Activated T-helper 2 cell treated with anti-CD3 and anti-CD28 coated beads, Interferon-gamma antibody, Interleukin-2, Interleukin-4, amounts not matched to agents 10 μg/mL and 5 μg/mL and 100 μg/mL, durations not matched to agents 14 hours and 24 hours and 36 hours (primary cell): ENCODE measurements at places on chromosomes 16 and 17. TPM values are rescaled to one million over a fixed set of nuclear protein-coding genes. Genes with fewer than 3 reads are reported as not detected.

GRCh38 chr16:79264237-79265109, 336.1 kb downstream of the MAF start:
- no peak overlapping the region for H3K4me3 ChIP-seq
- no peaks in the 10 kb centered on the region for H3K27me3 ChIP-seq
- H3K4me1 ChIP-seq = peaks cover 82% of the 10 kb centered on the region
- peaks cover 11% of the 10 kb centered on the region for H3K36me3 ChIP-seq

DNA sequence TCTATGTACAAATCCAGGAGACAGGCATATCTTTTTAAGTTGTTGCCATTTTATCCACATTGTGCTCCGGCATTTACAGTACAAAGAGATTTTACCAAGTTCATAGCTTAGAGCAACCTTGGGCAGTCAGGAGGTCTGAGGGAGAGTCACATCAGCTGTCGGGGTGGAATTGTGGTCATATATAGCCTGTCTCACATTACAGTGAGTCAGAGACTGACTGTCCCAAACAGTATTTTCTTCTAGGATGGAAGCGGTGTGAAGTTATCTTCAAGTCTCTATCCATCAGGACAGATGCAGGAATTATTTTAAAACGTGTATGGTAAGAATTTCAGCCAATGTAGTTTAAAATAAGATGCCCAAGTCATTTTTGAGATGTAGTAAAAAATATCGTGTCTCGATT, 53.0 kb downstream of the GPRC5B start:
- H3K36me3 ChIP-seq = no peaks in the 10 kb centered on the region
- no peak for DNase-seq
- no peak overlapping the region for H3K4me3 ChIP-seq
- no peak overlapping the region for H3K27ac ChIP-seq

- no peak overlapping the region for H3K27ac ChIP-seq
- no peaks in the 10 kb centered on the region for H3K36me3 ChIP-seq
- H3K4me1 ChIP-seq = no peaks in the 10 kb centered on the region
- peaks cover 2% of the 10 kb centered on the region for H3K27me3 ChIP-seq
These were observed 127.7 kb downstream of the NTN1 start for GRCh38 chr17:9148905-9149525.

- no peak overlapping the region for H3K4me3 ChIP-seq
- no peak for DNase-seq
- H3K4me1 ChIP-seq = peaks cover 27% of the 10 kb centered on the region
- no peak overlapping the region for H3K27ac ChIP-seq
These were observed 5.9 kb upstream of the ALKBH5 start for GRCh38 chr17:18177722-18178121.

DNA sequence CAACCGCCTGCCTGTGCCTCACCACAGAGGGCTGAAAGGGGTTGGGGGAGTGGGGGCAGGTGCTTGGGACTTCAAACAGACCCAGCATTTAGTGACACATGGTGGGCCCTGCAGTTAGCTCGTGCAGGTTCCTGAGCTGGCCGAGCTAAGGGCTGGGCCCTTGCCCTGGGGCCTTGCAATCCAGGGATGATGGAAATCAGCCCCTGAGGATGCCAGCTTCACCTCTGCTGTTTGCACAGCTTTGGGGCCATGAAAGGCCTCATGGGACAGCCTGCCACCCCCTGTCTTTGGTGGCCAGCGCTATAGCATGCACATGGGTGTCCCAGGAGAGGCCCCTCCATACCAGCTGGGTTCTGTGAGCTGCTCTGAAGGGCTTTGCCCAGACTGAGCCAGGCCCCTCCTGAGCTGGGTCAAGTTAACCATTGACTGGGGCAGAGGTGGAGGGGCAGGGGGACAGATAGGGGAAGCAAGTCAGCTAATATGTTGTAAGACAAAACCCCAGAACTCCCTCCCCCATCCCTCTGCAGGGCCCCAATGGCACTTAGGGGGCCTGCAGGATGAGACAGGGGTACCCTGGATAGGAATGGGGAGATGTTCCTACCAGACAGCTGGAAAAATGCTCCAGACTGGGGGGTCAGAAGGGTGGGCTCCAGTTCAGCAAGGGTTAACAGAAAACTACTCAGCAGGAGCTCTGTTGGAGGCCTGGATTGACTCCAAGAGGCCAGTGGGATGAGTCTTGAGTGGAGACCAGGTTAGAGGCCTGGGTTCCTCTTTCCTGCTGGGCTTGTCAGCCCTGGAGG, 692 bp downstream of the PRR15L start:
- H3K4me1 ChIP-seq = no peaks in the 10 kb centered on the region
- H3K27ac ChIP-seq = no peak overlapping the region
- H3K36me3 ChIP-seq = no peaks in the 10 kb centered on the region
- H3K4me3 ChIP-seq = no peak overlapping the region
- H3K27me3 ChIP-seq = no peaks in the 10 kb centered on the region

- peaks cover 26% of the 10 kb centered on the region for H3K4me1 ChIP-seq
- no peak overlapping the region for H3K4me3 ChIP-seq
- no peak overlapping the region for H3K27ac ChIP-seq
- H3K27me3 ChIP-seq = no peaks in the 10 kb centered on the region
- H3K36me3 ChIP-seq = peaks cover 75% of the 10 kb centered on the region
These were observed 27.1 kb downstream of the TAC4 start for GRCh38 chr17:49820773-49821172.

DNA sequence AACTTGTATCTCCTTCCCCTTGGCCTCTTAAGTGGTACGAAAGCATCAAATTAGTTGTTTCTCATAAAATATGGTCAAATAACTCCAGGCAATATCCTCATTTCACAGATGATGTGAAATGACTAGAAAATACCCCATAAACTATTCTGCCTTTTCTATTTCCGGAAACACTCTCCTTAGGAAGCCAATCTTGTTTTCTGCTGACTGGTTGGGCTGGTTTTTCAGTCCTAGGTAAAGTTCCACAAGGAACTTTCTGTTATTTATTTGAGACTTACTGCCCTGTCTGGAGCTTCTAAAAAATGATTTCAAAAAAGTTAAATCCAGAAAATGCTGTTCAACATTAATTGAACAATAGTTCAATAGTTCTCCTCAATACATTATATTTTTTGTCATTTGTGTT, 7.3 kb downstream of the MYOCD start:
- H3K27ac ChIP-seq = no peak overlapping the region
- no peak overlapping the region for H3K4me3 ChIP-seq
- no peaks in the 10 kb centered on the region for H3K36me3 ChIP-seq
- DNase-seq = no peak

DNA sequence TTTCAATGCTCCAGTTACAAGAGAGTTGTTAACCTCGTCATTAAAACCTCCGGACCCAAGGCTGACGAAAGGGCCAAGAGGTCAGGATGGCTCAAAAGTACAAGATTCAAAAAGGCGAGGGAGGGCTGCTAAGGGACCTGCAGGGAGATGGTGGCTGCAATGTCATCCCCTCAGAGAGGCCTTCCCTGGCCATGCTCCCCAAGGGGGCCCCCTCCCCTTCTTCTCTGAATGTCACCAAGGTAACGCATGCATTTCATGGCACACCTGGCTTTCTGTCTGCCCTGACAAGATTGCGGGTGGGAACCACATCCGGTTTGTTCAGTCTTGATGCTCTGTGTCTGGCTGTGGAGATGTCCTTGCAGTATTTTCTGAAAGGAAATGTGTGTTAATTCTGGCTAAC, 89.9 kb downstream of the C16orf78 start:
- H3K4me1 ChIP-seq = peaks cover 25% of the 10 kb centered on the region
- H3K27me3 ChIP-seq = peaks cover 5% of the 10 kb centered on the region
- H3K4me3 ChIP-seq = peak overlapping the region; percentile 10
- H3K36me3 ChIP-seq = no peaks in the 10 kb centered on the region

DNA sequence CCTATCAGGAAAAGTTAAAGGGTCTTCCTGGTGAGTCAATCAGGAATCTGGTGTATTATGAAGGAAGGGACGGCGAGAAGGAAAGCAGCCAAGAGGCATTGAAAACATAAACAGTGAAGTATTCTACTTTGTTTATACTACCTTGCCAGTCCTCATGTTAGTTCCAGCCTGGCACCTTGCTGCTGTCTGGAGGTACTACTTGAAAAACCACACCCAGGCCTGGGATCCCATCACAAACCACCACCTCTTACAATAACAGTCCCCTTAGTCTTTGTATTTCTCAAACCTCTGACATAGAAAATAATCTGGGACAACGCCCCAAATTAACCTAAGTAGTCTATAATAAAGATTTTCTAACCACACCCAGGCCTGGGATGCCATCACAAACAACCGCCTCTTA, 676.7 kb upstream of the SOX9 start:
- no peak for DNase-seq
- no peaks in the 10 kb centered on the region for H3K4me1 ChIP-seq
- H3K4me3 ChIP-seq = no peak overlapping the region

- H3K4me1 ChIP-seq = peaks cover 43% of the 10 kb centered on the region
- peaks cover 90% of the 10 kb centered on the region for H3K27me3 ChIP-seq
- peak overlapping the region; percentile 80 for H3K4me3 ChIP-seq
- peak overlapping the region; percentile 60 for H3K27ac ChIP-seq
These were observed 3.4 kb upstream of the HOXB5 start for GRCh38 chr17:48596735-48597527.

DNA sequence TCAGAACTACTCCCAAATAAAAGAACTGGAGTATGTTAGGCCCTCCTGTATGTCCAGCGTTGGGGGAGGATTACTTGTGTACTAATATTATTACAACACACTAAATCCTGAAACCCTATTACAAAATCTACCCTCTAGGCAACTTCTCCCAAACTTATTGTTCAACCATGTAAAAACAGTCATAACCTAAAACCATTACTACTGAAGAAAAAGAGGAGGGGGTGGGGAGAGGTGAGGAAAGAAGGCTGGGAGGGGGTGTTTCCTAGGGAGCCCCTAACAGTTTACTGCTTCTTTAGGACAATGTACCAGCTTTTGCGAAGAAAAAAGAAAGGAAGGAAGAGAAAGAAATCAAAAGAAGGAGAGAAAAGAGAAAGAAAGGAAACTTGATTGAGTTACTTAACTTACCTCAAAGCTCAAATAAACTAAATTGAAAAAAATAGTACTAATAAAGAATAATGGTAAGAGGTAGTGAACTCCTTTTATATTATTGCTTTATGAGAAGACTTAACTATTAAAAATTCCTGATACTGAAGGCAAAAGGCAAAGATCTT, 2.3 kb downstream of the SALL1 start:
- H3K27ac ChIP-seq = no peak overlapping the region
- no peaks in the 10 kb centered on the region for H3K4me1 ChIP-seq
- no peak for DNase-seq
- no peak overlapping the region for H3K4me3 ChIP-seq

DNA sequence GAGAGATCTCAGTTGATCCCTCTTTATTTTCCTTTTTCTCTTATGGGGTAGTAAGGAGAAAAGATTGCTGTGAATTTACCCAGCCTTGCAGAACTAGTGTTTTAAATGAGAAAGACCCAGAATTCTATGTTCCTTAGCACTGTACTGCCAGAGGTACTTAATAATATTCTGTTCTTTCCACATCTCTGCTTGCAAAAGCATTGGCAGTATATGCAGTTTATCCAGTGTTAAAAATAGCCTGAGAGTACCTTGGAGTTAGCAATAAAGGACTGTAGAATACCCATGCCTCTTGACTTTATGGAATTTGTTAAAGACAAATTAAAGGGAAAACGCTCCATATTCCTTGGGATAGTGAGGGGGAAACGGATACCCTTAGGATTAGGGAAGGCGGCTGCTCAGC, 11.9 kb downstream of the SLC7A6 start:
- no peaks in the 10 kb centered on the region for H3K27me3 ChIP-seq
- peaks cover 50% of the 10 kb centered on the region for H3K4me1 ChIP-seq
- H3K36me3 ChIP-seq = peaks cover 72% of the 10 kb centered on the region
- H3K4me3 ChIP-seq = peak overlapping the region; percentile 44
- no peak for DNase-seq

DNA sequence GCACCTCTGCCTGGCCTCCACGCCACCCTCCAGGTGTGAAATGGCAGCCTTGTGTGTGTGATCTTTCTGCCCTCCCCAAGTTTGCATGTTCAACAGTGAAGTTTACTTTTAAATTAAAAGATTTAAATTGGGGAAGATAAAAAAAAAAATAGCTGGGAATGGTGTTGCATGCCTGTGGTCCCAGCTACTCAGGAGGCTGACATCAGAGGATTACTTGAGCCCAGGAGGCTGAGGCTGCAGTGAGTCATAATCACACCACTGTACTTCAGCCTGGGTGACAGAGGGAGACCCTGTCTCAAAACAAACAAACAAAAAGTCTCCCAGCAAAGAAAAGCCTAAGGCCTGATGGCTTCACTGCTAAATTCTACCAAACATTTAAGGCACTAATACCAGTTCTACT, 35.4 kb upstream of the RNF43 start:
- H3K4me3 ChIP-seq = no peak overlapping the region
- H3K4me1 ChIP-seq = no peaks in the 10 kb centered on the region
- no peak for DNase-seq
- H3K27ac ChIP-seq = no peak overlapping the region
- H3K27me3 ChIP-seq = no peaks in the 10 kb centered on the region

- no peak overlapping the region for H3K27ac ChIP-seq
- H3K4me3 ChIP-seq = no peak overlapping the region
- DNase-seq = no peak
- H3K27me3 ChIP-seq = no peaks in the 10 kb centered on the region
- peaks cover 16% of the 10 kb centered on the region for H3K36me3 ChIP-seq
- peaks cover 12% of the 10 kb centered on the region for H3K4me1 ChIP-seq
These were observed 2.9 kb upstream of the C16orf95 start for GRCh38 chr16:87319997-87320491.

DNA sequence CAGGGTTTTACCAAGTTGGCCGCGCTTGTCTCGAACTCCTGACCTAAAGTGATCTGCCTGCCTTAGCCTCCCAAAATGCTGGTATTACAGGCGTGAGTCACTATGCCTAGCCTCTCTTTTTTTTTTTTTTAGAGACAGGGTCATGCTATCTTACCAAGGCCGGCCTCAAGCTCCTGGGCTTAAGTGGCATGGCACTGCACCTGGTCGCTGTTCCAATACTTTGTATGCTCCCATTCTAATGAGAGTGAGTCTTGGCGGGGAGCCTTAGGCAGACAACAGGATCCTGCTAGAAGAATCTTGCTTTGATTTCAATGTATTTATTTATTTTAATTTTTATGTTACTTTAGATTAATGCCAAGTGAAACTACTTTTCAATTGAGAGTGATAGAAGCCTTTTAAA, 21.9 kb downstream of the TOM1L2 start:
- H3K27ac ChIP-seq = no peak overlapping the region
- H3K36me3 ChIP-seq = peaks cover 5% of the 10 kb centered on the region
- no peak for DNase-seq
- no peaks in the 10 kb centered on the region for H3K27me3 ChIP-seq
- no peak overlapping the region for H3K4me3 ChIP-seq

DNA sequence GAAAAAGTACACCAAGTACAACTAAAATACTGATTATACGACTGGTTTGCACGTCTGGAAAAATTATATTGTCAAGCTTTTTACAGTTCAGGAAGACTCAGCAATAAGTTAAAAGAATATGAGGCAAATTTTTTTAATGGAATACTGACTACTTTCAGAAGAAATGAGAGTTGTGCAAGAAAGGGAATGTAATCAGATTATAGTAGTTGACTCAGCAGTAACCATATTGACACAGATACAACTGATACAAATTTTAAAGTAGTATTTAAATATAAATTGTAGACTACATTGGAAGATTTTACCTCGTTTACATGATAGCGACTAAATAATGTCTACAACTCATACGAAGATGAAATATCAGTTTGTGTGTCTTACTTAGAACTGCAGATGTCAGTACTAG, 16.7 kb downstream of the ASGR2 start:
- H3K36me3 ChIP-seq = no peaks in the 10 kb centered on the region
- no peaks in the 10 kb centered on the region for H3K4me1 ChIP-seq
- H3K4me3 ChIP-seq = no peak overlapping the region

Gene IGF2BP1
- 0.09 and 0.32 TPM in 2 replicates for total RNA-seq

Gene CLDN9
- 0.11 and 0.14 TPM in 2 replicates for total RNA-seq

Gene NLGN2
- 3.9 and 4.2 TPM in 2 replicates for total RNA-seq

Gene KRTAP3-2
- total RNA-seq = not detected in 2 replicates

Gene ABI3
- total RNA-seq = 28.5 and 30.0 TPM in 2 replicates

Gene CD300A
- 16.6 and 16.7 TPM in 2 replicates for total RNA-seq

Gene DNAAF8
- 0.11 TPM in 1 of 2 replicates, not detected in the other for total RNA-seq

Gene COIL
- 20.3 and 23.1 TPM in 2 replicates for total RNA-seq

Gene UNK
- 26.8 and 30.1 TPM in 2 replicates for total RNA-seq

Gene SLC13A2
- not detected in 2 replicates for total RNA-seq

Gene MT1E
- total RNA-seq = 181 and 184 TPM in 2 replicates

Gene KRTAP9-2
- not detected in 2 replicates for total RNA-seq

Gene TP53TG3B
- not detected in 2 replicates for total RNA-seq
